Germinal center (tissue), 1 donor: ENCODE measurements at places on chromosomes 7 and 10.

DNA sequence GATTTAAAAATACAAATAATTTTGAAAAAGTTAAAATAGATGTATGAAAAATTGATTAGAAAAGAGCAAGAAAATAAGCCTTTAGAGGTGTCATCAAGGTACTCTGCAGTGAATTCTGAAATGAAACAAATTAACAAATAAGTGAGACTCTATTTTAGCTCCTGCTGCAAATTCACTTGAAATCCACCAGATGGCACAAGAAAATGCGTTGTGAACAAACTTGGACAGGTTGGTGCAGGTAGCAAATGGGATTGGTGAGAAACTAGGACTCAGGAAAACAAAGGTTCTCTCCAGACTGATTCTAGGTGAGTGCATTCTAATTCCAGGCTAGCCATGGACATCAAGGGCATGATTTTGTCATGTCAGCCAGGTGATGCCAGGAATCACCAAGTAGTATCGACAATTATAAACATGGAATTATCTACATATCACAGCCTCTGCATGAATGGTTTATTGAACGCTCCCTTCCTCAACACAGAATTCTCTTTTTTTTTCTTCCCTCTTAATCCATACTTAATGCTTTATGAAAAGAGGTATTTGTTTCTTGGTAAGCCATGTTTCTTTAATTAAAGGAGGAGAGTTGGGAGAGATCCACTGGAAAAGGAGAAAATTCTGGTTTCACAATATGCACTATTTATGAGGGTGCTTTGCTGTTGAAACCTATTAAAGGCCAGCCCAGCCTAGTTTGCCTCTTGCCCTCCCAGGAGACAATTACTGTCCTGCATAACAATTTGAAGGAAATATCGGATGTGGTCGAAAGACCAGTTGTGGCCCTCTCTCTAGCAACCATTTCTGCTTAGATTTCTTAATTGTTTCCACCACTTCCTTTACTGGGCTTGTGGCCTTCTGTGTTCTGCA lies 118.1 kb downstream of the ZNF365 start:
- DNase-seq: peak; percentile 10

DNA sequence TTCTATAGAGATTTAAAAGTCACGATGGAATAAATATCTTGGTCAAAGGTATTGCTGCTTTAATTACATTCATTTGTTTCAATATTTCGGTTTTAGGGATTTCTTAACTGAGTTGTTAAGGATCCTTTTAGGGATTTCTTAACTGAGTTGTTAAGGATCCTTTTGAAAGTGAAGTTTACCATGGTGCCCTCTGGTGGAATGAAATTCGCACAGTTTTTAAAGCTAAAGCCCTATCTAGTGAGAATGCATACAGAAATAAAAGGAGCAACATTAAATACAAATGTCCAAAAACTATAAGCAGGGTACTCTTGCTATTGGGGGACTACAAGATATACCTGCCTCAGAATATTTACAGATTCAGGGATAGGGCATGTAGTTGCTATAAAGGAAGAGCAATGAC lies 193.7 kb downstream of the RNLS start:
- DNase-seq: no peak

DNA sequence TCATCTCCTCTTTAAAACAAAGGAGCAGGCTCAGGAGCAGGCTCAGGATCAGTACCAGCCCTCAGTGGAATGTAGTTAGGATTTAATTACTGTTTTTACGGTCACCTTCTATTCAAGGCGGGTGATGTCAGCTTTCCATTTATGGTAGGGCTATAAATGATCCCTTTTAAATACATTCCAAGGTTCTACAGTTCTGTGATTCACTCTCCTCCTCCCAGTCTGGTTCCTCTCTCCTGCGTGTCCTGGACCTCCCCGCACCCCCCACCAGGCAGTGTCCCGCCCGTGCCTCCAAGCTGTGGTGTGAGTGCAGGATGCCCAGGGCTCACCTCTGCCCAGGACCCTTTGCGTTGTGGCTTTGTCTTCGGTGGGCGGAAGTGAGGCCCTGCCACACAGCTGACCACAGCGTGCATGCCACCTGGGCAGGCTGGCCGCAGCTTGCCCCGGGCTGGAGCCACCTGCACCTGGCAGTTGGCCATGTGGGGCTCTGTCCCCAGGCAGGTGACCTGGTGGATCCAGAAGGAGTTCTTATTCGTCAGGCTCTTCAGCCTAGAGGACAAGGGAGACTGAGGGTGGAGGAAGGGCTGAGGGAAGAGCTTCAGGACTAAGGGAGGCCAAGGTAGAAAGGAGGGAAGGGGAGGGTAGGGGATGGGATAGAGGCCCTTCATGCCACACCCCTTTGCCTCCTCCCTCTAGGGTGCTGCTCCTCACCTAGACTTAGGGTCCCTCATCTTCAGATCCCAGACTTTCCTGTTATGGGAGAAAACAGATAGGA lies 9.1 kb downstream of the LOXL4 start:
- no peak for DNase-seq

DNA sequence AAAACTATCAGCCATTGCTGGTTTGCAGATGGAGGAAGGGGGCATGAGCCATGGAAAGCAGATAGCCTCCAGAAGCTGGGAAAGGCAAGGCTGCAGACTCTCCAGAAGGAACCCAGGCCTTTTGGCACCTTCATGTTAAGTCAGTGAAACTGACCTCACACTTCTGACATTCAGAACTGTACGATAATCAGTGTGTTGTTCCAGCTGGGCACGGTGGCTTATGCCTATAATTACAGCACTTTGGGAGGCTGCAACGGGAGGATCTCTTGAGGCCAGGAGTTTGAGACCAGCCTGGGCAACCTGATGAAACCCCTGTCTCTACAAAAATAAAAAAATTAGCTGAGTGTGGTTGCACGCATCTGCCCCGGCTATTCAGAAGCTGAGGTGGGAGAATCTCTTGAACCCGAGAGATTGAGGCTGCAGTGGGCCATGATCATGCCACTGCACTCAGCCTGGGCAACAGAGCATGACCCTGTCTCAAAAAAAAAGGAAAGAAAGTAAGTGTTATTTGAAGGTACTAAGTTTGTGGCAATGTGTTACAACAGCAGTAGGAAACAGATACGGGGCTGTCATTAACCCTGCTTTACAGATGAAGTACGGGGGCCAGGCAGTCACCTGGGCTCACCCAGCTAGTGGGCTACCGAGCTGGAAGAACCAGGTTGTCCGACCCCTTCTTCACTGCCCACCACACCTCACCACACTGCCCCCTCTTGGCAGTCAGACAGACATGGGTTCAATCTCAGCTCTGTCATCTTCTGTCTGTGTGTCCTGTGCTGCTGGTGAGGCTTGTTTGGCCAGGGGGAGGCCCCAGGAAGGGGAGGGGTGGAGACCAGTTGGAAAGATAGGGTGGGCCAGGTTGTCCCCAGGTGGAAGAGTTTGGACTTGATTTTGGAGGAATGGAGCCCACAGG lies 18.3 kb downstream of the CHST3 start:
- no peak for DNase-seq

DNA sequence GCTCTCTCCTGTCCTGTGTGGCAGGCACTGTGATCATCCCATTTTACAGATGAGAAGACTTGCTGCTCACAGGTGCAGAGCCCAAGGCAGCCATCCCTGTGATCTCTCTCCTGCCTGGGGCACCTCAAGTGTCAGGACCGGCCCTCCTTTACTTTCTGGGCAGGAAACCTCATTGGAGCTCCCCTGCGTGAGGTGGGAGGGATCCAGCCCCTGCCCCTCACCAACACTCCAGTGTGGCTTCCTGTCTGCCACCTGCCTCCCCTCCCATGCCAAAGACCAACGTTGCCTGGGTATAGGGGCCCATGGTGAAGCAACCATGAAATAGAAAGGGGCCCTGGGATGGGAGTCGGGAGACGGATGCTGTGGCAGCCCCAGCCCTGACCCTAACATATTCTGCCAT lies 91.2 kb upstream of the MYL10 start:
- DNase-seq: no peak

DNA sequence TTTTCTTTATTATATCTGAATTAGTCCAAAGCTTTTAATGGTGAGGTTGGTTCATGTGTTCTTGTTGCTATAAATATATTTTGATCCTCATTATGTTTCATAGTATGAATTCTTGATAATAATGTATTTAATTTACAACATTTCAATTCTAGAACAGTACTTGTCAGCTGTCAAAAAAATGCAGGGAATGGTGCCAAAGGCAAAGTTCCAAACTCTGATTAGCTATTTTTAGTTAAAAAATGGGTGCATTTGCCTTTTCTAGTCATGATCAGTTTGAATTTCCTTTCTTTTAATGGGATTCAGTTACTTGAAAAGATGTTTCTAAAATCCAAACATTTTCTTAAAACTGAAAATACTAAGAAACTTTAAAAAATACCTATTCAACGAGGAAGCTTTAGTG lies 49.6 kb downstream of the ANKIB1 start:
- no peak for DNase-seq

DNA sequence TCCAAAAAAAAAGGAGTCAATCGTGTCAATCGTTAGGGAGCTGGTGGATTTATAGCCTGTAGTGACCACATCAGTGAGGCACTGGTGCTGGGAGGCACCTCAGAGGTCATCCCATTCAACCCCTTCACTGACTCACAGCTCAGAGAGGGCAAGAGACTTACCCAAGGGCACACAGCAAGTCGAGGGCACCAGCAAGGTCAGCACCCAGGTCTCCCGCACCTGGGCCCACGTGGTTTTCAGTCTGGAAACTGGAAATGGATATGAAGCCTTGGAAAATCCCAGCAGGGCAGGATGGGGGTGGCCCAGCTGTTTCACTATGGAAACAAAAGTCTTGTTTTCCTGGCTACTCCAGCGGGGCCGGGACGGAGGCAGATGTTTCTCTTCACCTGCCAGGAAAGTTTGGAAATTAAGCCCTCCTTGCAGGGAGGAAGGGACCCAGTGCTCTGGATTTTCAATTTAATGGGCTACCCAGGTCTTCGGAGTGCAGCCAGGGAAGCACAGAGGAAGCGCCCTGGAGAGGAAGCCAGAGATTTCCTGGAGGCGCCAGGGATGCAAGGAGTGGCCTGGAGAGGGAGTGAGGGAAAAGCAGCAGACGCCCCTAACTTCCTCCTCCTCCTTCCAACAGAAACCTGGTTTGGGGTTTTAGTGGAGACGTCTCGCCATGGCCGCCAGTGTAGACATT lies 157.2 kb upstream of the TNRC18 start:
- DNase-seq: no peak

GRCh38 chr7:29421010-29421956 lies 142.4 kb upstream of the PRR15 start:
- no peak for DNase-seq

- no peak for DNase-seq
These were observed 4.9 kb upstream of the IRF5 start for GRCh38 chr7:128932862-128933179.

- DNase-seq: peak; percentile 24
These were observed 723.5 kb upstream of the GALNT17 start for GRCh38 chr7:70408477-70408876.

DNA sequence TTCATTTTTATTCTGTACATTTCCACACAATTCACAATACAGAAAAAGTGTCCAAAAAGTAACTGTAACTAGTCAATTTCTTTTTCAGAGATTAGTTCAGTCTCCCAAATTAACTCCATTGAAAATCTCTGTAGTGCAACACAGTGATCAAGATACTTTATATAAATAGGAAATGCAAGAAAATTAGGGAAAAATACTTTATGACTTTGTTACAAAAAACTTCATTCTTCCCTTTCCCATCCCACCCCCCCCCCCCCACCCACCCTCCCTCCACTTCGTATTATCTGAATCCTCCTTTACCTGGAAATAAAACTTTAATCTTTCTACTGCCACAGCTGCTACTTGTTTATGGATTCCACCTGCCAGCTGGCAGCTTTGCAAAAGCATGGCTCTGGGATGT lies 37.5 kb upstream of the PTN start:
- no peak for DNase-seq

- no peak for DNase-seq
These were observed 200.8 kb downstream of the ELMO1 start for GRCh38 chr7:37247861-37248260.

DNA sequence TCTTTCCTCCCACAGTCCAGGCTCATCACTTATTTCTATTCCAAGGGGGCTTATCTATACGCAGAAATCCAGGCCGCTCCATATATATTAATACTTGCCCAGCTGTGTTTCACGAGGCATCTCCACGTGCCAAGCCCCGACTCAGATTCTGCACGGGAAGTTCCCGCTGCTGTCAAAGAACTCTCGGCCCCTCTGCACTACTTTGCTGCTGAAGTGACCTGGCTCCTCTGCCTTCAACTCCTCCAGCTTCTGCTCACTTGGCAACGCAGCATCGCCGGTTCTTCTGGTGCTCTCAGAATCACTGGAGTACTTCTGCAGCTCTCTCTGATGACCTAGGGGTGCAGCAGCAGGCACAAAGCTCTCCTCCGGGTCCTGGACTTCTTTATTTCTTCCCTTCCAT lies 9.7 kb upstream of the CHST12 start:
- DNase-seq: no peak

DNA sequence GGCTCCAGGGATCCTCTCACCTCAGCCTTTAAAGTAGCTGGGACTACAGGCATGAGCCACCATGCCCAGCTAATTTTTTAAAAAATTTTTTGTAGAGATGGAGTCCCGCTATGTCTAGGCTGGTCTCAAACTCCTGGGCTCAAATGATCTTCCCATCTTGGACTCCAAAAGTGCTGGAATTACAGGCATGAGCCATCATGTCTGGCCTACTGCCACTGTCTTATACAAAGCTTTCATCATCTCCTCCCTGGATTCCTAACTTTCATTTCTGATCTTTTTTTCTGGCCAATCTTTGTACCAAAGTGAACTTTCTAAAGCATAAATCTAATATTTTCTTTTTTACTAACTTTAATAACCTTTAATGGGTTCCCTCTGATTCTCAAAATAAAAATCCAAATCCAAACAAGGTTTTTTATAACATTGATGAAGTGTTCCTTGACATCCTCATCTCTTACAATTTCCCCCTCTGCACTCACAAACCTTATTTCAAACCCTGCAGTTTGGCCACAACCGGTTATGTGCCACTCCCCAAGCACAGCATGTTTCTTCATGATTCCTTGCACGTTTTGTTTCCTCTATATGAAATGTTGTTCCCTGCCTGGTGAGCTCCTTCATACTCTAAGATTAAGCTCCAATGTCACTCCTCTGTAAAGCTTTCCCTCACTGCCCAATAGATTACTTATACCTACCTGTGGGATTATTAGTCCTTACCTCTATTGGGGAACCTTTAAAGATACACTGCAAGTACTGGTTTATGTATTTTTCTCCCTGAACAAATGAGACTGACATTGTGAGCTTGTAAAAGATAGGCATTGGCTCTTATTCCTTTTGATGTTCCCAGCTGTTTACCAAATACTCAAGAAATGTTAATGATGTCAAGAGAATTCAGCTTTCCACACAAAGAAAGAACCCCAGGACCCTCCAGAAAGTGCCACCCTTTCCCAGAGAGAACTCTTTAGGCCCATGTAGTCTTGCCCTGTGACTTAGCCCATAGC lies 101.7 kb downstream of the HOXA1 start:
- DNase-seq: no peak

DNA sequence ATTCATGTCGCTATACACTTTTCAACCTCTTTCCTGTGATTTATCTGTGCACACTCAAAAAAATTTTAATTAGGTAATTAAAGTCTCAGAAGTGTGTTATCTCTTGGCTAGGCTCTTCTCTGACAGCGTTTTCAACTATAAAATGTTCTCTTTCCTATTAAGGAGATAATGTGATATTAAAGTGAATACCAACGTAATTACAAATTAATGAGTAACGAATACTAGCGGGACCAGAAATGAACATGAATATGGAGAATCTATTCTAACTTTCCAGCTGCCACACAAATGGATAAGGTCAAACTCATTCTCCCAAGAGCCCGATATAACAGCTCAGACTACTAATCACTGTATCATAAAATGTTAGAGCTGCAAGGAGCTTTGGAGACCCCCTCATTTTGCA lies 12.0 kb downstream of the COL1A2 start:
- DNase-seq: no peak
